ENCODE measurements at places on chromosomes 3 and 15. TPM values are rescaled to one million over a fixed set of nuclear protein-coding genes. Genes with fewer than 3 reads are reported as not detected.

- H3K27ac ChIP-seq = no peak overlapping the region
- H3K36me3 ChIP-seq = no peaks in the 10 kb centered on the region
- no peak overlapping the region for H3K4me3 ChIP-seq
Measured at GRCh38 chr3:63624941-63625560, 27.4 kb upstream of the SNTN start.

GRCh38 chr3:126867190-126867862, 115.6 kb upstream of the PLXNA1 start:
- no peaks in the 10 kb centered on the region for H3K36me3 ChIP-seq
- H3K27ac ChIP-seq = no peak overlapping the region
- no peak for DNase-seq
- H3K27me3 ChIP-seq = no peaks in the 10 kb centered on the region
- H3K4me1 ChIP-seq = peaks cover 23% of the 10 kb centered on the region

DNA sequence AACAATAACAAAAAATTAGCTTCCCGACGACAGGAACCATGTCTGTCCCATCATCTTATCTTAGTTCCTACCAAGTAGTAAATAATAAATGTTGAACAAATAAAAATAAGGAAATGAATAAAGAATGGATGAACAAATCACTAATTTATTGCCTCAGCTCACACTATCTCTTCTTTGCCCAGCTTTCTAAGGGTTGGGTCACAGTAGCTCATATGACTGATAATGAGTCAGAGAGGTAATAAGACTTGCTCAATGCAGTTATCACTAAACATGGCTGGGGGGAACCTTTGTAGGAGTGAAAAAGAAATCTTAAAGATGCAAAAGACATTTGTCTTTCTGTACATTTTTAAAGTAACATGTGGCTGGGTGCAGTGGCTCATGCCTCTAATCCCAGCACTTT, 182.2 kb downstream of the WDR76 start:
- H3K36me3 ChIP-seq = no peaks in the 10 kb centered on the region
- no peaks in the 10 kb centered on the region for H3K27me3 ChIP-seq
- H3K4me1 ChIP-seq = no peaks in the 10 kb centered on the region
- H3K4me3 ChIP-seq = no peak overlapping the region
- no peak overlapping the region for H3K27ac ChIP-seq

- peaks cover 12% of the 10 kb centered on the region for H3K4me1 ChIP-seq
- H3K27ac ChIP-seq = no peak overlapping the region
- DNase-seq = no peak
- H3K36me3 ChIP-seq = no peaks in the 10 kb centered on the region
- no peak overlapping the region for H3K4me3 ChIP-seq
- no peaks in the 10 kb centered on the region for H3K27me3 ChIP-seq
Measured at GRCh38 chr3:71525391-71525790, 58.1 kb downstream of the FOXP1 start.

DNA sequence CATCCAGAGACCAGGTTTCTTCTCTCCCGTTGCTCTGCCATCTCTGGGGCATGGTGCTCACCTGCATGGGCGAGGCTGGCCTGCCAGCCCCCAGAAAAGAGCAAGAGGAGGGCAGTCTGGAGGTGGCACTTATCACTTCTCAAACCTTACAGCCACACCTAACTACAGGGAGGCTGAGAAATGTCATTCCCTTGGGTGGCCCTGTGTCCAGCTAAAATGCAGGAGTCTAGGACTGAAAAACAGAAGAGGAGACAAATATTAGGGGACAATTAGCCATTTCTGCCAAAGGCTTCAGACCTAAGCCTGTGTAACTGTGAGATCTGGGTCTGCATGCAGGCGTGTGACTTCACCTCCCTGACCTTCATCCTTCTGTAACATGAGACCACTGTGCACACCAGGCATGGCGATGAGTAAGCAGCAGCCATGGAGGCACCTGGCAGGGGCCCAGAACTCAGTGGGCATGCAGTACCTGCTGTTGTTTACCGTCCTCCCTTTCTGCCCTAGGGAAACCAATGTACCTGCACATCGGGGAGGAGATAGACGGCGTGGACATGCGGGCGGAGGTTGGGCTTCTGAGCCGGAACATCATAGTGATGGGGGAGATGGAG, 83.4 kb downstream of the MESD start:
- no peaks in the 10 kb centered on the region for H3K36me3 ChIP-seq
- no peak overlapping the region for H3K27ac ChIP-seq
- DNase-seq = peak; percentile 69
- no peaks in the 10 kb centered on the region for H3K4me1 ChIP-seq

DNA sequence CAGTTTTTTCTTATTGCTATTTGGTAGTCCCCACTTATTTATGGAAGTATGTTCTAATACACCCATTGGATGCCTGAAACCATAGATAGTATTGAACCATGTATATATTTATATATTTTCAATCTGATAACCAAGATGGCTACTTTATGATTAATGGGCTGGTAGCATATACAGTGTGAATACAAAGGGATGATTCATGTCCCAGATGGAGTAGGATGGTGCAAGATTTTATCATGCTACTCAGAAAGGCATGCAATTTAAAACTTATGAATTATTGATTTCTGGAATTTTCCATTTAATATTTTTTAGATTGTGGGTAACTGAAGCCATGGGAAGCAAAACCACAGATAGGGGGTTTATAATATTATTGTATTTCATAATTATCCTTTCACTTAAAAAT, 35.2 kb downstream of the AP4E1 start:
- H3K27me3 ChIP-seq = no peaks in the 10 kb centered on the region
- H3K4me1 ChIP-seq = peaks cover 9% of the 10 kb centered on the region
- no peak for DNase-seq
- H3K27ac ChIP-seq = no peak overlapping the region
- no peak overlapping the region for H3K4me3 ChIP-seq

GRCh38 chr3:12301031-12301430, 12.2 kb downstream of the PPARG start:
- no peak overlapping the region for H3K27ac ChIP-seq
- H3K27me3 ChIP-seq = no peaks in the 10 kb centered on the region
- no peak overlapping the region for H3K4me3 ChIP-seq

GRCh38 chr15:30882849-30883433, 20.8 kb upstream of the FAN1 start:
- H3K4me3 ChIP-seq = no peak overlapping the region
- H3K27ac ChIP-seq = no peak overlapping the region
- no peaks in the 10 kb centered on the region for H3K27me3 ChIP-seq
- no peak for DNase-seq
- H3K4me1 ChIP-seq = no peaks in the 10 kb centered on the region

DNA sequence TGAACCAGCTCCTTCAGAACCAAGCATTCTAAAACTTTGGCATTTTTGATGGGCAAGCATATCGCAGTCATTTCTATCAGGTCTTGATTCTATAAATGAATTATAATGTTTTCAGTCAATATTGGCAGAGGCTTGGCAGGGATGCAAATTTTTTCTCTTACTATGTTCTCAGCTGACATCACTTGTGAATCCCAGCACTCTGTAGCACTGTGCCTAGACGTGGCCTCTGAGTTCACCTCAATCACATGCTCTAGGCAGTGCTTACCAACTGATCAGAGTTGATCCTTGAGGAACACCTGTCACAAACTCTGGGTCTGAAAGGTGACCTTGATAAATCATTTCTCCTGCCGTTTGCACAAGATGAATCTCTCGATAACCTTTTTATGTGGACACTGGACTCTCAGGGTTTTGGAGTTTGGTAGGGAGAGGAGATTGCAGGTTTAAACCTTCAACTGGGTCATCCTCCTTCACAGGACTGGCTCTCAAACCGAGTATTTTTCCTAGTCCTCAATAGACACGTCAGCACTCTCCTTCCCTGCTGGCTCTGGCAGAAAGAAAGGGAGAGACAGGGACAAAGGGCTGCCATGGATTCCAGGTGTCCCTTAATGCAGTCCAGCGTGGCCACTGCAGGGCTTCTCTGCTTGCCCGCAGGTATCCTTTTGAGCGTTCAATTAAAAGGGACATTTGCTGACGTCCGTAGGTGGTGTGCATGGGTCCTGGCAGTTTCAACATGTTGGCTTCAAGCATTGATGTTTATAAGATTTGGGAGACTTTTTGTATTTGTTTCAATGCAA, 222.3 kb upstream of the CMC1 start:
- H3K4me1 ChIP-seq = no peaks in the 10 kb centered on the region
- no peak overlapping the region for H3K27ac ChIP-seq
- no peaks in the 10 kb centered on the region for H3K36me3 ChIP-seq
- no peak overlapping the region for H3K4me3 ChIP-seq
- no peaks in the 10 kb centered on the region for H3K27me3 ChIP-seq

GRCh38 chr15:100968050-100968966, 49.2 kb downstream of the LRRK1 start:
- DNase-seq = no peak
- no peak overlapping the region for H3K4me3 ChIP-seq
- H3K4me1 ChIP-seq = no peaks in the 10 kb centered on the region
- no peak overlapping the region for H3K27ac ChIP-seq
- no peaks in the 10 kb centered on the region for H3K36me3 ChIP-seq

GRCh38 chr15:55475842-55476241, 32.2 kb downstream of the DNAAF4 start:
- no peak for DNase-seq
- no peak overlapping the region for H3K27ac ChIP-seq
- no peaks in the 10 kb centered on the region for H3K27me3 ChIP-seq
- no peaks in the 10 kb centered on the region for H3K36me3 ChIP-seq
- H3K4me1 ChIP-seq = no peaks in the 10 kb centered on the region

- no peaks in the 10 kb centered on the region for H3K36me3 ChIP-seq
- no peak for DNase-seq
- no peak overlapping the region for H3K27ac ChIP-seq
- no peak overlapping the region for H3K4me3 ChIP-seq
- no peaks in the 10 kb centered on the region for H3K27me3 ChIP-seq
Measured at GRCh38 chr15:56366211-56366610, 985 bp downstream of the TEX9 start.

GRCh38 chr3:46297658-46298423, 55.6 kb downstream of the CCR3 start:
- no peaks in the 10 kb centered on the region for H3K27me3 ChIP-seq
- H3K4me3 ChIP-seq = no peak overlapping the region
- no peaks in the 10 kb centered on the region for H3K4me1 ChIP-seq
- H3K36me3 ChIP-seq = no peaks in the 10 kb centered on the region
- no peak overlapping the region for H3K27ac ChIP-seq
- DNase-seq = no peak

- no peaks in the 10 kb centered on the region for H3K27me3 ChIP-seq
- no peak overlapping the region for H3K4me3 ChIP-seq
- no peak for DNase-seq
- H3K27ac ChIP-seq = peak overlapping the region; percentile 91
Measured at GRCh38 chr3:195893516-195893915, 14.8 kb downstream of the TNK2 start.

GRCh38 chr3:22360970-22361369, 610.0 kb upstream of the ZNF385D start:
- no peaks in the 10 kb centered on the region for H3K4me1 ChIP-seq
- no peak for DNase-seq
- no peak overlapping the region for H3K4me3 ChIP-seq
- no peaks in the 10 kb centered on the region for H3K27me3 ChIP-seq

Gene ANKUB1
- total RNA-seq = not detected

Gene PIGB
- total RNA-seq = 10.1 TPM

Gene SHC4
- total RNA-seq = not detected

Gene RASGRP1
- total RNA-seq = not detected

Gene CYP11A1
- total RNA-seq = 2.5 TPM

Gene FGD5
- 5.4 TPM for total RNA-seq

Gene PAK6
- total RNA-seq = 1.5 TPM

Gene USF3
- 37.6 TPM for total RNA-seq
